Mesenteric fat pad (tissue), 1 donor: ENCODE measurements at places on chromosomes 12 and 14. TPM values are rescaled to one million over a fixed set of nuclear protein-coding genes. Genes with fewer than 3 reads are reported as not detected.

- DNase-seq: no peak
These were observed 192.1 kb downstream of the CPNE8 start for GRCh38 chr12:38713294-38713693.

COL2A1 gene
- total RNA-seq: not detected

WSB2 gene
- 122 TPM for total RNA-seq

- DNase-seq: no peak
These were observed 238.3 kb downstream of the GALC start for GRCh38 chr14:87754520-87755223.

TTC6 gene
- not detected for total RNA-seq

DNA sequence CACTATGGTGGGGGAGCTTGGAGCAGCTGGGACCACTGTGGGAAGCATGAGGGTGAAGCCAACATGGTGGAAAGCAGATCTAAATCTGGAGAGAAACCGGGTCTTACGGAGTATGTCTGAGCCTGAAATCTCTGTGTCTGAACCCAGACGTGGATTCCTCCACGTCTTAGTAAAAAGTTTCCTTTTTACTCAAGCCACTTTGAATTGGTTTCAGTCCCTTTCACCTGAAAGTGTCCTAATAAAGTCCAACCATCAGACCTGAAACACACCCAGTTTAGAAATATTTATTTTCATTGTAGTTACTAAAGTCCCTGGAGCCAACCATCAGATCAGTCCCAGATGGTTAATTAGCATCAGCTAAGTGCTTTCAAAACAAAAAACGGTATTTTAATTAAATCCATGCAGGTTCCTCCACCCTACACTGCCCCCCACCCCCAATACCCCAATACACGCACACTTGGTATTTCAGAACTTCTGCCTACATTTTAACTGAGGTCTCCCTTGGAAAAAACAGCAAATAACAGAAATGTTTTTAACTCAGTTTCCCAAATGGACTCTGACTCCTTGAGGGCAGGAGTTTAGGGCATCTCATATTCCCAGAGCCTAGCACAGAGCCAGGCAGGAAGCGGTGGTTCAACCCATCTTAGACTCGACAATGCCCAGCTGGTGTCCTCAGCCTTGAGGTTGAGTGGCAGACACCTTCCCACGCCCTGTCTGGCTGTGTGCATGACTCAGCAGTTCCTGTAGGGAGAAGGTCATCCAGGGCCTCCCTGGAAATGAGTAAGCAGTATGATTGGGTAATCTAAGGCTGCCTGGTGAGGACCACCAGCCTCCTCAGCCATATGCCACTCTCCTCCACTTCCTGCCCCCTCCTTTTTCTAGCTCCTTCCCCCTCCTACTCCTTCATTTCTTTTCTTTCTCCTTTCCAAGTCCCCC lies 175.8 kb downstream of the TTC8 start:
- no peak for DNase-seq

- DNase-seq: no peak
These were observed 60.5 kb upstream of the USP44 start for GRCh38 chr12:95611676-95612309.

- no peak for DNase-seq
These were observed 14.2 kb upstream of the PRB4 start for GRCh38 chr12:11324426-11324825.

- no peak for DNase-seq
These were observed 28.8 kb downstream of the KLRK1 start for GRCh38 chr12:10361084-10361483.

DNA sequence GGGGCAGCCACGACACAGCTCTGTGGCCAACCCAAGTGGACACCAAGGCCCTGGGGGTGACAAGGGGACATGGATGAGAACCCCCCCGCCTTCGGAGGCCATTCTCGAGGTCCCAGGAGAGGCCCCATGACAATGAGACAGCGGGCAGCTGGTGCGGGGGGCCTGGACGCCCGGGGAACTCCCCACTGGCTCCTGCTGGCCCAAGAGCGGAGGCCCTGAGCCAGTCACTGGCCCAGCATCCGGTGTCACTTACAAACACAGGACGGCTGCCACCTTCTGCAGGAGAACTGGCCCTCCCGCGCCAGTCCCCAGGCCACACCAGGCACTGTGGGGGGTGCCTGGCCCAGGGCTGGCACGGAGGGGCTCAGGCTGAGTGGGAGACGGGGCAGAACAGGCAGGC lies 51.4 kb downstream of the NCOR2 start:
- no peak for DNase-seq

DNA sequence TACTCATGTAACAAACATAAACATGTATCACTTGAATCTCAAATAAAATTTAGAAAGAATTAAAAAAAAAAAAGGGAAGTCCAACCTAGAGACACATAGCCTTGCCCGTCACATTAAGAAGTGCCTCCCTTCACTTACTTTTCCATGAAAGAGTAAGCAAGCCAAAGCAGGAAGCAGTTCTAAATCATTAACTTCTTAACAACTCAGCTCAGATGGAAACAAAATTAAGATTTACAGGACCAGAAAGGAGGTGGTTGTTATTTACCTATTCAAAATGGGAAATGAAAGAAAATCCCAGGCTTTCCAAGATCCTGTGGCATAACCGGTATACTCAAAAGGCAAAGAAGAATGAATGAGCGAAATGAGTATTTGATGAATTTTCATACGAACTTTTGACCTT lies 258.6 kb upstream of the DCN start:
- DNase-seq: no peak

BICDL1 gene
- total RNA-seq: 0.39 TPM

- DNase-seq: no peak
These were observed 131.0 kb upstream of the EEA1 start for GRCh38 chr12:93059925-93060665.

- DNase-seq: no peak
These were observed at the start of gene FIGNL2 for GRCh38 chr12:51848326-51848727. TSS of gene FIGNL2 (minus strand) at chr12:51848718. CDS start at chr12:51822413, 26,305 bp downstream.

DNA sequence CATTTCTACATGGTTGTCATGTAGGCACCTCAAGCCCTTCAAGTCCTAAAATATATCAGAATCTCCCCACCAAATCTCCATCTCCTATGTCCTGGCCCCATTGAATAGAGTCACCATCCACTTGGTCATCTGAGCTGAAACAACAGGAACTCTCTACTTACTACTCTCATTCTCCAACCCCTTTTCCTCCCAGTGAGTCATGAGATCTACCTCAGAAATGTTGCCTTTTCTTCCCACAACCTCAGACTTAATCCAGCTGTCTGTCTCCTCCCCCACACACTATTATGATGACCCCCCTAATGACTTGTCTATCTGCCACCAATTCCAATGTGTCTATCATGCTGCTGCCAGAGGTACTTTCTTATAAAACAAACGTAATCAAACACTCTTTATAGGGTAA lies 72.3 kb upstream of the TMEM263 start:
- no peak for DNase-seq
